Urinary bladder (tissue), 4 donors: ENCODE measurements at places on chromosomes 3 and 15. TPM values are rescaled to one million over a fixed set of nuclear protein-coding genes. Genes with fewer than 3 reads are reported as not detected.

Gene CCDC39
- not detected for total RNA-seq

Gene CAMK2N2
- total RNA-seq = 0.26 TPM

Gene TFG
- total RNA-seq = 101 TPM

Gene FGD5
- 25.7 TPM for total RNA-seq

Gene CIDEC
- total RNA-seq = not detected

Gene CHST2
- total RNA-seq = 18.5 TPM

Gene CAMK1
- total RNA-seq = 28.7 TPM

Gene FRG2C
- total RNA-seq = not detected

Gene CCDC33
- total RNA-seq = 0.42 TPM

Gene SPINK8
- not detected for total RNA-seq

Gene ANKRD34C
- not detected for total RNA-seq

Gene ADAMTS17
- 10.7 TPM for total RNA-seq

Gene TWF2
- 36.7 TPM for total RNA-seq

Gene WDR76
- total RNA-seq = 17.1 TPM

Gene ANKRD63
- total RNA-seq = not detected

Gene DPH6
- total RNA-seq = 40.8 TPM

Gene DGKG
- total RNA-seq = 9.3 TPM

DNA sequence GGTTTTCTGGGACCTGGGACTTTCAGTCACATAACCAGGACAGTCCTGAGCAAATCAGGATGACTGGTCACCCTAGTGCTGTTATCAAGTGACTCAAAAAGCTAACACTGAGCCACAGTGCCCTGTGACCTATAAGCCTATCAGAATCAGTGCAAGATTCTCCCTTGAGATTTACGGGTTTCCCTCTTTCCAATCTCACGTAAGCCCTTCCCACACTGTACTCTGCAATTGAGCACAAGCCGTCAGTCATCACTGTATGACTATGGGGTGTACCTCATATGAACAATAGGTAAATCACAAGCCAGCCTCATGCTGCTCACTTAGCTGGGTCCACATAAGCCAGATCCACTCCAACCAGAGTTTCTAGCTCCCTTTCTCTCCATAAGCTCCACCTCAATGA, 21.0 kb upstream of the CLDN18 start:
- DNase-seq = no peak

DNA sequence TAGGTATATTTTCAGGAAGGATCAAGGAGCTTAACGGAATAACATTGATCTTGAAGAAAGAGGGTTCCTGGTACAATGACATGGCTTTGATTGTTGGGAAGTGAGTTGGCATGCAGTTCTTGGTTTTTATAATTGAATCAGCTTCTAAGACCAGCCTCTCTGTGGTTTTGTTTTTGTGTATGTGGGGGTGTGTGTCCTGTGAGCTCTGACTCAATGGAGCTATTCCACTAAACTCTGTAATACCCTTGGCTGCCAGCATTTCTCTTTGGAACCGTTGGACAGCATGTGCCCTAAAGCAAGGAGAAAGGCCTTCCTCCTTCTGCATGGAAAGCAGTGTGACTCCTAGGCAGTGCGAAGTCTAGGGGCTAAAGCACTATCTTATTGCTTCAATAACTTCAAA, 124.8 kb downstream of the EDEM1 start:
- no peak for DNase-seq

DNA sequence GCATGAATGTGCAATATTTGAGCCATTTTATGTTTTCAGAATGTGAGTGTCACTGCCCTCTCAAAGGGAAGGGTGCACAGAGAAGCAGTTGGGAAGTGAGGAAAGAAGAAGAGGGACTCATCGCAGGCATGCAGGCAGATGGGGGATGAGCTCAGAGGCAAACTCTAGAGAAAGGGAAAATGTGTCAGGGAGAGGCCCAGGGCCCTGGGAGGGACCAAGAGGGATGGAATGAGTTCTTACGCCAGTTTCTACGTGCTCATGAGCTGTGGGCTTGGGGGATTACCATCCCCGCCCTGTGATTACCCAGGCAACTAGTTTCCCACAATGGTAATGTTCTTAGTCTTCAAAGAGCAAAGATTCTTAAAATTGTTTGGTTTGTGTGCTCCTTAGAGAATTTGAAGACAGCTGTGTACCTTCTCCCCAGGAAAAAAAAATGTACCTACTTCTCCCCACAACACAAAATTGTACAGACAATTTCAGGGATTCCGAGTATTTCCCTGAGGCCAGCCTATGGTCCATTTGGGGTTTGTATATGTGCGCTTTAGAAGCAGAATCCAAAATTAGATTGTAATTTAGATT, 17.8 kb downstream of the GCSAM start:
- DNase-seq = no peak

DNA sequence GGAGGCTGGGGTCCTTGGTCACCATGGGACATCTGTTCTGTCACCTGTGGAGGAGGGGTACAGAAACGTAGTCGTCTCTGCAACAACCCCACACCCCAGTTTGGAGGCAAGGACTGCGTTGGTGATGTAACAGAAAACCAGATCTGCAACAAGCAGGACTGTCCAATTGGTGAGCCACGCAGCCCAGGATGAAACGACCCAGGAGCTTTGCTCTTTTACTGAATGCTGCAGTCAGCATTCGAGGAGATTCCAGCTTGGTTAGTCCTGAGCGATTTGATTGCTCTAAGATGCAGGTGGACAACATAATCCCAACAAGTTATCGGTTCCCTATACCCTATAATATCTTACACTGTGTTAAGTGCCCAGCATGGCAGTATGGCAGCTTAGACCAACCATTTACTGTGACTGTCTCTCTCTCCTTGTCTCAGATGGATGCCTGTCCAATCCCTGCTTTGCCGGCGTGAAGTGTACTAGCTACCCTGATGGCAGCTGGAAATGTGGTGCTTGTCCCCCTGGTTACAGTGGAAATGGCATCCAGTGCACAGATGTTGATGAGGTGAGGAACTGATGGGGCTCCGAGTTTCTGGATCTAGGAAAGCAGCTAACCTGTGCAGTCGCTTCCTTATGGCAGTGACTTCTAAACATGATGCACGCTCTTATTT, 7.8 kb downstream of the THBS1 start:
- no peak for DNase-seq

DNA sequence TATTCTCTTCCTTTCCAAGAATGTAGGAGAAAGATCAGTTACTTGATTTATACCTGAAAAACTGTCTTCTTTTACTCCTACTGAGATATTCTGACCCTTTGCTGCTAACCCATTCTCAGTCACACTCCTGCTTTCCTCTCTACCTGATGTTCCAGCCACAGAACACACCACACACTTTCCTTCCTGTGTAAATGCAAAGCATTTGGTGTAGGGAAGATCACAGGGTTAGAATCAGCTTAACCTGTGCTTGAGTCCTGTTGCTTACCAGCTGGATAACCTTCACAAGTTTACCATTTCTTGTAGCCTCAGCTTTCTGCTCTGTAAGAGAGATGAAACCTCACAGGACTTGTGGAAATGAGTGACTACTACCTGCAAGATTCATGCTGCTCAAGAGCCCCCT, 489.8 kb upstream of the GOLIM4 start:
- DNase-seq = no peak

GRCh38 chr3:23435318-23435717, 232.2 kb downstream of the UBE2E2 start:
- DNase-seq = no peak

- DNase-seq = no peak
Measured at GRCh38 chr3:197329382-197329781, 31.0 kb upstream of the DLG1 start.

DNA sequence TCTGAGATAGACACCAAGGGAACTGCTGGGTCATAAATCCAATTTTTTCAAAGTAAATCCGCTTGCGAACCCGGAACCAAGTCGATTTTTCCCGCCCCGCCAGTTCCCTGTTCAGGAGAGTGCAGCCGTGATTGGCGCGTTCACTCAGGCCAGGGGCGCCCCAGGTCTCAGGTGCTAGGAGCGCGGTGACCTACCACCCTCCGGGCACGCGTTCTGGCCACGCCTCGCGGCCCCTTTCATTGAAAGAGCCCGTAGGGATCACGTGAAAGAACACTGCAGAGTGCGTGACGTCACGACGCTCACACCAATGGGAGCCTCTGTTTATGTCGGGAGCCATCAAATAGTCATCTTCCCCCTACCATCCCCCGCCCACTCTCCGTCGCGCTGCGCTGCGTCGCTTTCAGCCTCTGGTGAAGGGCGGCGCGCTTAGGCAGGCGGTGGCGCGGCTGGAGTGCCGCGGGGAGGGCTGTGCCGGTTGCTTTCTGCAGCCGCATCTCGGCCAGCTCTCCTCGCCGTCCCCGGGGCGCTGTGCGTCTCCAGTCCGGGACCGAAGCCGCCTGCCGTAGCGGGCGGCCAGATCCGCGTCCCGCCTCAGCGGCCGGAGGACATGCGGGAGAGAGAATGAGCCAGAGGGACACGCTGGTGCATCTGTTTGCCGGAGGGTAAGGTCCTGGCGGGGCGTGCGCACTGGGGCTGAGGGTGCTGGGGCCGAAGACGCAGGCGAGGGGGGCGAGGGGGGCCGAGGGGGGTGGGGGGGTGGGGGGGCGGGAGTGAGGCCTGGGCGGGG, at the start of gene SLC25A36:
TSS of gene SLC25A36 (plus strand) at position 403 of the 787 bp plus-strand sequence. CDS start at position 622, 219 bp downstream.
- peak; percentile 96 for DNase-seq

GRCh38 chr15:69143756-69144436, 16.5 kb upstream of the GLCE start:
- no peak for DNase-seq

DNA sequence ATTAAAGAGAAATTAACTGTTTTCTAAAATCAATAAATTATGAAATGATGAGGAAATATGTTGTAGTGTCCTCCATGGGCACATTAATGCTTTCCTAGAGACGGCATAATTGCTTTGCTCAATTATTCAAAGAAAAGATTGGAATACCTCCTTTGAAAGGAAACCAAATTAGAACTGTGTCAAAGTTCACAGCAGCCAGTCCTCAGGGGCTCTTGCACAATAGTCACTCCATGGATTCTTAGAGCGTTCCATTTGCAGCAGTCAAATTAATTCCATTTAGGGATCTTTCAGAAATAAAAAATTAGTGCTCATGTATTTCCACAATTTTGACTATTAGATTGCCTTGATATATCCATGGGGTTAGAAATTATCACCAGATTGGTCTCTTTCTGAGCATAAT, 841.6 kb upstream of the DPPA4 start:
- no peak for DNase-seq

- no peak for DNase-seq
Measured at GRCh38 chr15:92808598-92809063, 91.5 kb upstream of the CHD2 start.

DNA sequence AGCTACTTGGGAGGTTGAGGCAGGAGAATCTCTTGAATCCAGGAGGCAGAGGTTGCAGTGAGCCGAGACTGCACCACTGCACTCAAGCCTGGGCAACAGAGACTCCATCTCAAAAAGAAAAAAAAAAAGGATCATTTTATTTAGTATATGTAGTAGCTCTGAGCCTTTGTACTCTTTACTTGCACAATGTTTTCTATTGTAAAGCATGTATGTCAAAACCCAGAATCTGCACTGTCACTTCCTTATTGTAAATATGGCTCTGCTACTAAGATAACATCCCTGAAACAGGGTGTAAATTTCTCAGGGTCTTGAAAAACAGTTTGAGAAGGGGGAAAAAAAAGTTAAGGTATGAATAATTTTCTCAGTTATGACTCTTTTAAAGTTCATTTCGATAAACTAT, 35.1 kb downstream of the SLMAP start:
- no peak for DNase-seq
